Hematopoietic multipotent progenitor cell treated with erythropoietin and hydrocortisone succinate and interleukin-3 and kit ligand, for 4 days (in vitro differentiated cells): ENCODE measurements at places on chromosomes 12 and 14.
A peak's percentile ranks its signal among the peaks of the same experiment; 100 is the strongest.

DNA sequence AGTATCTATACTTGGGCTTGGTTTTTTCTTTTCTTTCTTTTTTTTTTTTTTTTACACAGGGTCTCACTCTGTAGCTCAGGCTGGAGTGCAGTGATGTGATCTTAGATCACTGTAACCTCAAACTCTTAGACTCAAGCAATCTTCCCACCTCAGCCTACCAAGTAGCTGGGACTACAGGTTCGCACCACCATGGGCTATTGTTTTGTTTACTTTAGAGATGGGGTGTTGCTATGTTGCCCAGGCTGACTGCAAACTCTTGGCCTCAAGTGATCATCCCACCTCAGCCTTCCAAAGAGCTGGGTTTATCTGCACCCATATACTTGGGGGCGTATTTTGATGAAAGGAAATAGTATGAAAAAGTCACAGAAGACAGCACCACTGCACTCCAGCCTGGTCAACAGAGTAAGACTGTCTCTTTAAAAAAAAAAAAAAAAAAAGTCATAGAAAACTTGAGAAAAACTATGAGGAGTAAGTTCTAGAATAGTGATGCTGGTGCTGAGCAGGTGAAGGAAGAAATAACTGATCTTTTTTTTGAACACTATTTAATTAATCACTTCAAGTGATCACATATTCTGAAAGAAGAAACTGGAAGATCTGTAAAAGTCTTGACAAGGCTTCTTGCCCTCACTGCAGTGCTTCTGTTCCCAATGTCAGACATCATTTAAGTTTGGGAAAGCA is 53.8 kb upstream of the NPFF start:
- DNase-seq: no peak

- no peak for DNase-seq
Observed at GRCh38 chr12:28938581-28939235, 210.4 kb upstream of the FAR2 start.

- DNase-seq: no peak
Observed at GRCh38 chr12:2231956-2232355, 179.2 kb downstream of the CACNA1C start.

GRCh38 chr14:77612011-77612620 is 4.3 kb downstream of the SPTLC2 start:
- peak; percentile 36 for DNase-seq

- no peak for DNase-seq
Observed at GRCh38 chr14:66056268-66056907, 429.8 kb upstream of the CCDC196 start.

- peak; percentile 78 for DNase-seq
Observed at GRCh38 chr12:106226884-106227640, 20.8 kb downstream of the CKAP4 start.

DNA sequence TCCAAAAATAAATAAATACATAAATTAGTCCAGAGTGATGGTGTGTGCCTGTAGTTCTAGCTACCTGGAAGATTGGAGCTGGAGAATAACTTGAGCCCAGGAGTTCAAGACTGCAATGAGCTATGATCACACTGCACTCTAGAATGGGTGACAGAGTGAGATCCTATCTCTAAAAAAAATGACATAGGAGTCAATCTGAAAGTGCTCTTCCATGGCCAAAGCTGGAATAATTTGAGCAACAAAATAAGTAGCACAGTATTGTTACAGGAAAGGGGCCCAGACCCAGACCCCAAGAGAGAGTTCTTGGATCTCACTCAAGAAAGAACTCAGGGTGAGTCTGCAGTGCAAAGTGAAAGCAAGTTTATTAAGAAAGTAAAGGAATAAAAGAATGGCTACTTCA is 24.9 kb upstream of the SLC7A8 start:
- DNase-seq: no peak

DNA sequence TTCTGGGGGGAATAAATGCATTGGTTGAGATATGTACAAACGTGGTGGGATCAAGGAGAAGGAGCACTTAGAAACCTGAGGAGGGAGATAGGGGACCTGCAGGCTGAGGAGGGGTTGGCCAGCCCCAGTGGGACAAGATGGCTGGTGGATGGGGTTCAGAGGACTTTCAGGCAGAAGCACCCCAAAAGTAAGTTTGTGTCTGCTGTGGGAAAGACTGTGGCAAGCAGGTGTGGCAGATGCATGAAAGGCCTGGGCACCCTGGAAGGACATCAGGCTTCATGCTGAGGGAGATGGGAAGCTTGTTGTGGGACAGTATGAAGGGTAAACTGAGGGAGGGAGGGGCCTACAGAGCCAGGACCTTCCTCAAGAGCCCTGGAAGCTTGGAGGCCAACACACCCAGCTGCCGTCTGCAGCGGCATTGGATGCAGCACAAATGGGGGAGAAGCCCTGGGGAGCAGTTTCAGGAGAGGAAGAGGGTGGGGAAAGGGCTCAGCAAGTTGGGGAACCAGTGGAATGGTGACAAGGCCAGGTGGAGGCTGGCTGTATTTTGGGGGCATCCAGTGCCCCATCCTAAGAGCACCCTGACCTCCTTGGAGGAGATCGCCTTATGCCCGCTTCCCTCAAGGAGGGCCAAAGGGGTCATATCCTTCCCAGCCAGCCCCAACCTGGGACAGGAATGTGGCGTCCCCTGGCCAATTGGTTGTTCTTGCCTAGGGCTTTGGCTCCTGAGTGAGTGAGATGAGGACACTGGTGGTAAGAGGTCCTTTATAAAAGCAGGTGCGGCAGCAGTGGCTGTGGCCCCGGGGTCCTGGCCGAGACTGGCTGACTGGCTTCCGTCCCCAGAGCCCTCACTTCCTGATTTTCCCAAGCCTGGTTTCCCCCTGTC is 20.7 kb downstream of the NFKBIA start:
- DNase-seq: no peak

DNA sequence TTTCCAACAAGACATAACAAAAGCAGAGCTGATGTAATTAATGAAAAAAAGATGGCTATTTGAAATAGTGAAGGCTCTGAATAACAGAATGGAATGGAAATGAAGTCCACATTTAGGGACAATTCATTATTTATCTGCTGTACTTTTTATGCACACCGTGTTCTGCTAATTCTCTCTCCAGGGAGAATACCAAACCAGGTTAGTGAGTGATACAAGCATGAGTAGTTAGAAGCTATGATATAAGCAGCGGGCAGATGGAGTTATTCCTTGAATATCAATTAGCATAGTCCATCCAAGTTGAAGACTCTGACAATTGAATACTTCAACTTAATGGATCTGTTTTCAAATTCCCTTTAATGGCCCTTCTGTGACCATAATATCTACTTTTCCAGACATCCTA is 162.1 kb upstream of the TMTC2 start:
- no peak for DNase-seq

- peak; percentile 53 for DNase-seq
Observed at GRCh38 chr14:70917633-70918032, 10.4 kb downstream of the PCNX1 start.

DNA sequence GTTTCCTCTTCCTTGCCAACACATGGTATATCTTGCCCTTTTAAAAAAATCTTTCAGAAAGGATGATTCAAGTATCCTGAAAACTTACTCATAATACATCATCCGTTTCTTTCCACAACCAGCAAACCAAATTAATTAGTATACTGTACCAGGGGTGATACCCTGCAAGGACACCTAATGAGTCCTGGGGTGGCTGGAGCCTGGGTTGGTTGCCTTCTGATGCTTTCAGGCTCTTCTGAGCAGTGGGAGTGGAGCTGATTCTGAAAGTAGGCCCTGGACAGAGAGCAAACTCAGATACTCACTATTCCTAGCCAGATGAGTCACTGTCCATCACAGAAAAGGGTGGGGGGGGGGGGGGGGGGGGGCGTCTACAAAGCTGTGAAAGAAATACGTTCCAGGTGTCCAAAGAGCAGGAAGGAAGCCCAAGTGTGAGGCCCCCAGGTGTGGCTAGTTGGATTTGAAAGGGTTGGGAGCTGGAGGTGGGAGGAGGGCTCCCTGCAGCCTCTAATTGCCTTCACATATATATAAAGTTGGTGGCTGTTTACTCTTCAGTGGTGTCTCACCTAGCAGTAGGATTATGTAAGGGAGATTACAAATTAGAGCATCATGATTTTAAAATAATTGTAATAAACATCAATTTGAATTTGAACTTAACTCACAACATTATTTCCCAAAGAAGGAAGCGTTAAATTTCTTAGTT is 36.5 kb downstream of the FBXO33 start:
- DNase-seq: no peak

- peak; percentile 88 for DNase-seq
Observed at GRCh38 chr14:50821510-50822464, 9.2 kb downstream of the NIN start.

GRCh38 chr12:95605087-95605486 is 53.8 kb upstream of the USP44 start:
- DNase-seq: no peak

GRCh38 chr12:75815756-75816155 is 215.8 kb downstream of the PHLDA1 start:
- no peak for DNase-seq

- no peak for DNase-seq
Observed at GRCh38 chr12:43370263-43370662, 181.7 kb downstream of the ADAMTS20 start.

GRCh38 chr12:67655829-67656228 is 7.3 kb downstream of the DYRK2 start:
- no peak for DNase-seq

- DNase-seq: no peak
Observed at GRCh38 chr12:75852143-75852542, 179.4 kb downstream of the PHLDA1 start.

- no peak for DNase-seq
Observed at GRCh38 chr12:47373554-47374150, 293.9 kb upstream of the AMIGO2 start.

DNA sequence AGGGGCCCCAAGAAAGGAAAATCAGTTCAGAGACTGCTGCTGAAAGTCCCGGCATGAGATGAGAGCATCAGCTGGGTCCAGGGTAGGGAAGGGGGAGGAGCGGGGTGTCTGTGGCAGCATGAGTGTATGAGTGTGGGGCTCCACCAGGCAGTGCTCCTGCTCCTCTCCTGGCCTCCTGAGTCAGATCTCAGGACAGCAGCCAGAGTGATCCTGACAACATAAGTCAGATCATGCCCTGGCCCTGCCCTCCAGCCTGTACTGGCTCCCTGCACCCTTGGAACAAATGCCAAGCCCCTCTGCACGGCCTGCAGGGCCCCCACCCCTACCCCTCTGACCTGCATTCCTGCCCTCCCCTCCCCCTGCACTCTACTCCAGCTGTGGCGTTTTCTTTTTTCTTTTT is 24.2 kb upstream of the LRP1-AS start:
- no peak for DNase-seq

DNA sequence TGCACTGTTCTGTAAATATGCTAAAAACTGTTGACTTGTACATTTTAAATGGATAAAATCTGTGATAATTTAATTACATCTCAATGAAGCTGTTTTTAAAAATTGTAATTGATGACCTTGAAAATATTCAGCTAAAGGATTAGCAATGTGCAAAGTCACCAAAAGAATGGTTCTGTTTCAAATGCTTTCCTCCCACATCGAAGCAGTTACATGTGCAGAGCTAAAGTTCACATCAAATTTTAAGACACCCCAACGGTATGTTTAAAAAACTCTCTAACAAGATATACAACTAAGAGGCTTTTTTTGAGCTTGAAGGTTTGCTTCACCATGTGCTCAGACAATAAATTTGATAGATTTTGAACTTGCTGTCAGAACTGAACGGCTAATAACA is 114.6 kb upstream of the KRAS start:
- no peak for DNase-seq
